ENCODE measurements at places on chromosomes 7 and 10.

DNA sequence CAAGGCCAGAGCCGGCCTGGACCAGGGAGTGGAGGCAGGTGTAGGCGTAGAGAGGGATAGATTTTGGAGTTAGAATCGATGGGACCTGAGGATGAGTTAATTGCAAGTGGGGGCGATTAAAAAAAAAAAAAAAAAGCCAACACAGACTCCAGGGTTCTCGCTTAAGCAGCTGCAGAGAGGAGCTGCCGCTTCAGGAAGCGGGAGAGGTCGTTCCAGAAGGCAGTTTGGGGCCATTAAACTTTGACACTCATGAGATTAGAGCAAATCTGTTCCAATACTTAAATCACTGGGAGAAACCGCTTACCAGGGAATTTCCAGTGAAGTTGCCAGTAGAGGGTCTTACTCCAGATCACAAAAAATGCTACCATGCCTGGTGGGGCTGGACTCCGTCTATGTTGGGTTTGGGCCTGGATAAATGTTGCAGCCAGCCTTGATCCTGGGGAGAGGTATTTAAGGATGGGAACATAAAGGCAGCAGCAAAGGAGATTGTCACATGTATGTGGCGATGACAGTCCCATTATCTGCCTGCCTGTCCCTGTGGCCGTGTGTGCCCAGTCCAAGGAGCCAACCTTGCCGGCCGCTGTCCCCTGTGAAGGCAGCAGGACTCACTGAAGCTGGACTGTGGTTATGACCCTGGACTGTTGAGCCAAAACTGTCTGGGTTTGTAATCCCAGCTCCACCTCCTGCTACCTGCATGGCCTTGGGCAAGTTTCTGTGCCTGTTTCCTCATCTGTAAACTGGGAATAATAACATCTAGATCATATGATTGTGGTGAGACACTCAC, 23.9 kb upstream of the GRID1 start:
- DNase-seq = no peak

GRCh38 chr10:78058562-78058961, 24.9 kb downstream of the RPS24 start:
- DNase-seq = no peak

DNA sequence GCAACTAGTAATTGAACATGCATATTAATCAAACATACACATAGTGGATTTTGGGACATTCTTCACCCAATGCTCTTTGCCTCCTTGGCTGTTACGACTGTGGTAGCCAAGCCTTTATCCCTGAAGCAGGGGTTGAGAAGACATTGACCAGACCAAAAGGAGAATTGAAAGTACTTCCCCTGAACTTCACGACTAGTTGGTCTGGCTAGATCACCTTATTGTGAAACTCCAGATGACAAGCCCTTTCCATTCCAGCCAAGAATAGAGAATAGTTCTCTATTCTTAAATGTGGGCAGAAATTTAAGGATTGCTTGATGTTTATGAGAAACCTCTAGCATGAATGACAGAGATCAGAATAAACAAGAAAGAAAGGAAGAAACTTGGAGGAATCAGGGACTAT, 97.0 kb downstream of the LRMDA start:
- DNase-seq = no peak

DNA sequence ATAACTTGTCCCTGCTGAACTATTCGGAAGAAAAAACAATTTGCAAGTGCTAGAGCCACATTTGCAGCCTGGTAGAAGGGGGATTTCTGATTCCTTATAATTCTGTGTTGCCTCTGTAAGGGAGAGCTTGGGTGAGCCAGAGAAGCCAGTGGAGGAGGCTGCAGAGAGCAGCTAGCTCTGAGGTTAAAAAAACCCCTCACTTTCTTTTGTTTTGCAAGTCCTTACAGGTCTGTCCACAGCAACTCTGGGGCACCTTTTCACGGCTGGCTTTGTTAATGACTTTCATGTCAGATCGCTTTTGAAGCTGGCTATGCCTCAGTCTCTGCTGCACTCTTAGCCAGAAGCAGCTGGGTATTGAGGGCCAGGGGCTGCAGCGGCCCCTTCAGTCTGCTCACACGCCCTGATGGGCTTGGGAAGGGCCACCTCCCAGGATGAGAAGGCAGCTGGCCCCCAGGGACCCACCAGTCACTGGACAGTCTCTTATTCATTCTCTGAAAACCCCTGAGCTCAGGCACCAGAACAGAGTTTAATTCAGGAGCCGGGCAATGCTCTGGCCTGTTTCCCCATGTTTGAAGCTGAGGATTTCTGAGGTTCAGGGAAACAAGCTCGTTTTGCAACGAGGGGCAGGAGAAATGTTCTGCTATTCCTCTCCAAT, 30.9 kb downstream of the TRIM8 start:
- DNase-seq = peak; percentile 27

Measured in nucleus accumbens (tissue), 56 donors.